B cell (primary cell): ENCODE measurements at places on chromosomes 2 and 18.

GRCh38 chr2:156695020-156695419 is 258.8 kb downstream of the GPD2 start:
- H3K4me3 ChIP-seq, result no peak overlapping the region
- no peaks in the 10 kb centered on the region for H3K4me1 ChIP-seq
- H3K27me3 ChIP-seq, result no peaks in the 10 kb centered on the region
- H3K27ac ChIP-seq, result no peak overlapping the region
- DNase-seq, result no peak

DNA sequence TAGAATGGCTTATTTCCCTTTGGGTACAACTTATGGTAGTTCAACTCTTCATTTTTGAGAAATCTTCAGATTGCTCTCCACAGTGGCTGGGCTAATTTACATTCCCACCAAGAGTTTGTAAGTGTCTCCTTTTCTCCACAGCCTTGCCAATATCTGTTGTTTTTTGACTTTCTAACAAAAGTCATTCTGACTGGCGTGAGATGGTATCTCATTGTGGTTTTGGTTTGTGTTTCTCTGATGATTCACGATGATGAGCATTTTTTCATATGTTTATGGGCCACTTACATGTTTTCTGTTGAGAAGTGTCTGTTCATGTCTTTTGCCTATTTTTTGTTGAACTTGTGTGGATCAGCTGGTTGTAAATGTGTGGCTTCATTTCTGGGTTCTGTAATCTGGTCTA is 871.0 kb downstream of the EPHA4 start:
- no peaks in the 10 kb centered on the region for H3K27me3 ChIP-seq
- no peak overlapping the region for H3K27ac ChIP-seq
- H3K36me3 ChIP-seq, result no peaks in the 10 kb centered on the region
- H3K4me3 ChIP-seq, result no peak overlapping the region
- H3K4me1 ChIP-seq, result no peaks in the 10 kb centered on the region

GRCh38 chr18:9062418-9062751 is 40.1 kb upstream of the NDUFV2 start:
- H3K4me1 ChIP-seq, result peaks cover 51% of the 10 kb centered on the region
- H3K27ac ChIP-seq, result peak overlapping the region; percentile 62
- H3K36me3 ChIP-seq, result no peaks in the 10 kb centered on the region
- H3K27me3 ChIP-seq, result no peaks in the 10 kb centered on the region

- no peak for DNase-seq
- no peaks in the 10 kb centered on the region for H3K36me3 ChIP-seq
- no peak overlapping the region for H3K27ac ChIP-seq
- H3K27me3 ChIP-seq, result no peaks in the 10 kb centered on the region
- H3K4me3 ChIP-seq, result no peak overlapping the region
Measured at GRCh38 chr2:149027590-149028250, 10.8 kb upstream of the LYPD6B start.

- H3K27ac ChIP-seq, result no peak overlapping the region
- H3K4me1 ChIP-seq, result no peaks in the 10 kb centered on the region
- H3K27me3 ChIP-seq, result no peaks in the 10 kb centered on the region
- DNase-seq, result no peak
- H3K4me3 ChIP-seq, result no peak overlapping the region
- no peaks in the 10 kb centered on the region for H3K36me3 ChIP-seq
Measured at GRCh38 chr18:70078106-70078505, 127.4 kb downstream of the RTTN start.

- H3K4me1 ChIP-seq, result peaks cover 2% of the 10 kb centered on the region
- H3K36me3 ChIP-seq, result no peaks in the 10 kb centered on the region
- peaks cover 5% of the 10 kb centered on the region for H3K27me3 ChIP-seq
Measured at GRCh38 chr2:8403876-8404275, 278.0 kb upstream of the ID2 start.

GRCh38 chr2:220143336-220143735 is 515.9 kb downstream of the SLC4A3 start:
- H3K36me3 ChIP-seq, result no peaks in the 10 kb centered on the region
- no peaks in the 10 kb centered on the region for H3K4me1 ChIP-seq
- no peaks in the 10 kb centered on the region for H3K27me3 ChIP-seq
- no peak overlapping the region for H3K27ac ChIP-seq

DNA sequence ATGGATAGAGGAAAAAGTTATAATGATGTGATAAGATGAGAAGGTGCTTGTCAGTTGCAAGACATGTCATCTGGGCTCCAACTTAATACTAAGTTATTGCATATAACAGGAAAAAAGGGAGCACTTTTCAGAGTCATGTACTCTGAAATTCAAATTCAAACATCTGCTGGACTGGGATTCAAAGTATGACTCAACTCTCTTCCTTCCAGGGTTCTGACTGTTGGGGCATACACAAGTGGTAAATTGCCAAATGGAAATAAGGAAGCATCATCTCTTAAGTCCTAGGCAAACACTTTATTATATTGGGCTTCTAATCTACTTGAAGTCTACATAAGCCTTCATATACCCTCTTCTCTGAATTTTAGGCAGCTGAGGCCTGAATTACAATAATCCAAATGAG is 44.9 kb downstream of the ZBTB14 start:
- no peak overlapping the region for H3K27ac ChIP-seq
- H3K4me3 ChIP-seq, result no peak overlapping the region
- no peak for DNase-seq
- H3K4me1 ChIP-seq, result no peaks in the 10 kb centered on the region
- no peaks in the 10 kb centered on the region for H3K27me3 ChIP-seq

GRCh38 chr18:70493461-70493860 is 204.6 kb downstream of the SOCS6 start:
- H3K4me1 ChIP-seq, result no peaks in the 10 kb centered on the region
- H3K4me3 ChIP-seq, result no peak overlapping the region
- H3K36me3 ChIP-seq, result no peaks in the 10 kb centered on the region
- DNase-seq, result no peak
- H3K27ac ChIP-seq, result no peak overlapping the region
- no peaks in the 10 kb centered on the region for H3K27me3 ChIP-seq

GRCh38 chr2:101872480-101872879 is 119.3 kb upstream of the IL1R2 start:
- H3K4me3 ChIP-seq, result no peak overlapping the region
- DNase-seq, result no peak
- H3K4me1 ChIP-seq, result no peaks in the 10 kb centered on the region

GRCh38 chr2:127479219-127479825 is 47.0 kb downstream of the IWS1 start:
- no peak overlapping the region for H3K27ac ChIP-seq
- H3K36me3 ChIP-seq, result peaks cover 4% of the 10 kb centered on the region
- no peaks in the 10 kb centered on the region for H3K4me1 ChIP-seq
- DNase-seq, result peak; percentile 67
- H3K27me3 ChIP-seq, result no peaks in the 10 kb centered on the region

GRCh38 chr2:33275689-33276444 is 200.6 kb upstream of the RASGRP3 start:
- no peaks in the 10 kb centered on the region for H3K36me3 ChIP-seq
- no peak for DNase-seq
- H3K27ac ChIP-seq, result no peak overlapping the region
- no peaks in the 10 kb centered on the region for H3K27me3 ChIP-seq
- no peak overlapping the region for H3K4me3 ChIP-seq
